Midbrain (tissue), 1 donor: ENCODE measurements at places on chromosomes 2 and 18.
A peak's percentile ranks its signal among the peaks of the same experiment; 100 is the strongest.

DNA sequence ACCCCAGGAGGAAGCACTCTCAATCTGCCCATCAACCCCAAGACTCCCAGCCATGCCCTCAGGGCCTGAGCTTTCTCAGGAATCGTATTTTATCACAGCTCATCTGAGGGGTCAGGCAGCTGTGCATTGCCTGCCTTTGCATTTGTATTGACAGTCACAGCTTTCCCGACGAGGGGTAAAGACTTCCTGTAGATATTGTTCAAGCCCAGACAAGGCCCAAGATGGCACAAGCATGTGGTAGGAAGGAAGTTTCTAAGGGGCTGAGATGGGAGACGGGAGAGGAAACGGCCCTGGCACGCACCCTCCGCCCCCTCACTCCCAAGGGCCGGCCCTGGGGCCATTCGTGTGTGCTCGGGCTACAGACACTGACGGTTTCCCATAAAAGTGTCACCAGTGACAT, 34.2 kb upstream of the PRLH start:
- no peak for DNase-seq

DNA sequence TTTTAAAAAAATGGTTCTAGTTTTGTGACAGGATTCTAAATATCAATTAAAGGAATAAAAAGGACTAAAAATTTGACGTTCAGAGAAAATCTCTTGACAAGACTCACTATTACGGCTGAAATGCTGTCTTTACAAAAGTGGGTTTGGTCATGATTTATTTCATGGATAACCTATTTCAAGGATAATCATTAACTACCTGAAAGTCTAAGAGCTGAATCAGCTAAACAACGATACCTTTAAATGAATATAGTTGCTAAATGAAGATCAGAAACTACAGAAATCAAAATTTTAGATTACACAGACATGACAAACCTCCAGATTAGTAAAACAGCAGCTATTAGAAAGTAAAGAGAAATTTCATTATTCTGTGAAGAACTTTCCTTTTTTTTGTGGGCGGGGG, 35.7 kb downstream of the RTTN start:
- no peak for DNase-seq

DNA sequence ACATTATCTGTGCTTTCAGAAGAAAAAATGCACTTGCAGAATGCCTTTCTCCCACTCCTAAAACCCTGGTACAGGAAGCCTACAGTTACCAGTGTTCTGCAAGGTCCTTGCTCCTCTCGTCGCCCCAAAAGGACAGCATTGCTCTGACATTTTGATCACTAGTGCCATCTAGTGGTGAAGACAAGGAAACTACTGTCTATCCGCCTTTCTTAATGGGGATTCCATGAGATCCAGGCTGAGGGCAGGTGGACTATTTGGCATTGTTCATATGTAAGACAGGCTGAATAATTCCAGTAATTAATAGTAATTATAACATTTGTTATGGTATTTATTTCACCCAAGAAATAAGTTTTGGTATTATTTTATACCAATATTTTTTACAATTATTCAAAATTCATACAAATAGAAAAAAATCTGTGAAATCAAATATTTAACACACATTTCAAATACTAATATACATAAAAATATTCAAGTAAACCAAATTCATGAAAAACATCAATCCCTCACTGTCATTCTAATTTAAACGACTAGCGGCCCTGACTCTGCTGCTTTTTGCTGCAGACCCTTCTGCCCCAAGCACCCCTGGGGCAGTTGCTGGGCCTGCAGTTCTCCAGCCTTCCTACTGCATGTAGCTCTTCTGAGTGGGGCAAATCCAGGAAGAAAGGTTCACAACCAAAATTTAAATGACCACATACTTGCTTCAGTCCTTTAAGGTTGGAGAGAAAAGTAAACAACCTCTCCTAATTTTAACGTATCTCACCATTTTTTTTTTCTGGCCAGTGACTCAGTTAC, 19.0 kb downstream of the TPGS2 start:
- DNase-seq, result peak; percentile 69

DNA sequence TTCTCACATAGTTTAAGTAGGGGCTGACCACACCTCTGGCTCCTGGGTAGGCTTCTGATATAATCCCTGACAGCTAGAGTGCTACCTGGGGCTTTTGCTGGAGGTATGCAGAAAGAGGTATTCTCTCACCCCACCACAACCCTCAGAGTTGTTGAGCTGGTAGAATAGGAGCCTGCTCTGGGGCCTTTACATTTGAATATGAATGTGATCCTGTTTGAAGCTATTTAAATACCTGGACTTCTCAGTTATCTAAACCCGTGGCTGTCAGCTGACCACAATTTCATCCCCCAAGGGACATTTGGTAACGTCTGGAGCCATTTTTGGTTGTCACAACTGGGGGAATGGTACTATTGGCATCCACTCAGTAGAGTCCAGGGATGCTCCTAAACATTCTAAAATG, 669.1 kb downstream of the SATB2 start:
- no peak for DNase-seq

DNA sequence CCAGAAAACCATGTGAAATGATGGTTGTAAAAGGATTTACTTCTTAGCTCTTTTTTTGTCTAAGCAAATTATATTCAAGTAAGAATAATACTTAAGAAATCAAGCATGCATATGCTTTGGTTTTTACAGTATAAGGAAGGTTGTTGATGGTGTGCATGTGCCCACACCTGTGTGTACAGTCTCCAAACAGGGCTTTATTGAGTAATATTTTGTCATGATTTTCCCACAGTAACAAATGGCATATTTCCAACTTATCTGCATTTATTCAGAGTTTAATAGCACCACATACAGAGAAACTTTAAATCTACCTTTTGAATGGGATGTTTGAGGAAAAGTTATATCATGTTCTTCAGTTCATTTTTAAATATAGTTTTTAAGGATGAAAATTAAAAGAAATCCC, 76.5 kb upstream of the DSG1 start:
- no peak for DNase-seq

DNA sequence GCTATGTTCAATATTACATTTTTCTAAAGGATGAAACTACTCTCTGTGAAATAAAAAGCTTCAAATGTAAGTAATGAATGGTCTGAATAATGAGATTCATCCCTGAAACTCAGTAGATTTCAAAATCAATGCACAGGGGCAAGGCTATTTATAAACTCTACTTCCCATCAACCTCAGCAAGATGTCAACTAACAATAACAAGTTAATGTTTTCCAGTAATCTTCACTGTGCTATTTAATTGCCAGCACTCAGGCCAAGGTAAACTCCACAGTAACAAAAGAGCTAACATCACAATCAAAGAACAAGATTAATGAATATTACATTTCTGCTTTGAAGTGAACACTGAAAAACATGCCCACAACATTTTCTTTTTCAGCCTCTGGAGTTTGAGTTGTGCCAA, 144.3 kb upstream of the ZFP36L2 start:
- DNase-seq, result no peak

DNA sequence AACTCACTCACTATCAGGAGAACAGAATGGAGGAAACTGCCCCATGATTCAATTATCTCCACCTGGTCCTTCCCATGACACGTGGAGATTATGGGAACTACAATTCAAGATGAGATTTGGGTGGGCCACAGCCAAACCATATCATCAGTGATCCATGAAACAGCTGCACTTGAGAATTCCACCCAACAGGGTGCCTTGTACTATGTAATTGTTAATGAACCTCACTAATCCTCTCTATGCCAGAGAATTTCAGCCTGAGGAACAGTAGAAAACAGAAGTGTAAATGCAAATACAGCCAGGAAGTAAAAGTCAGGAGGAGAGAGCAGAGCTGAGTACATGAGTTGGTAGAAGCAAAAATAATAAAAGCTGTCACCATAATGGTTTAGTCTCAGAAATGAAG, 261.4 kb downstream of the EPHA4 start:
- no peak for DNase-seq

GRCh38 chr18:54740136-54740846, 88.0 kb upstream of the RAB27B start:
- DNase-seq, result no peak

DNA sequence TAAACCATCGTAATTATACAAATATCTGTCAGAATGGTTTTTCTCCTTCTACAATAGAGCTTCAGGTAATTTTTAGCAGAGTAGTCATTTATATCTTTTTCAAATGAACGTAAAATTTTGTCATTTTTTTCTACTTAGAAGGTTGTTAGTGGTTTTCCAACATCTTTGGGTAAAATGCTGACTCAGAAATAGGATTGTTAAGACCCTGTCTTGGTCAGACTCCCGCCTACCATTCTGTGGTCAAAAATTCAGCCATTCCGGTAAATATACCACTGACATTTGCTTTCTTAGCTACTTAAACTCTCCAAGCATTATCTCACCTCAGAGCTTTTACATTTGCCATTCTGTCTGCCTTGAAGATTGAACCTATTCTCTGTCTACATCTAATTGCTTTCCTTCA, 154.1 kb upstream of the CDH19 start:
- DNase-seq, result no peak

DNA sequence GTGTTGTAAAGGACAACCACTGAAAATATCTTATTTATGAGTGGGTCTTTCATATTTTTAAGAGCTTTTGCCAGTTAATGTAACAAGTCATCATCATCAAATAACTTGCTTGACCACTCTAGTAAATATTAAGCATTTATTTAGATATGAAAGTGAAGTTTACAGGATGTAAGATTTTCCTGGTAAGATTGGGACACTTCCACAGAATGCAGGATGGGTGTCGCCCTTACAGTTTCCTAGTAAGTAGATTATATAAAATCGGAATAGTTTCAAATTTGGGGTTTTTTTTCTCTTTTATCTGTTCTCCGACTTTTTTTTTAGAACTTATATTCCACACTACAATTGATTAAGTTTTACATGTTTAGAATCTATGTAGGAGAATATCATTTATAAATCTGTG, 14.8 kb upstream of the SLC40A1 start:
- no peak for DNase-seq

DNA sequence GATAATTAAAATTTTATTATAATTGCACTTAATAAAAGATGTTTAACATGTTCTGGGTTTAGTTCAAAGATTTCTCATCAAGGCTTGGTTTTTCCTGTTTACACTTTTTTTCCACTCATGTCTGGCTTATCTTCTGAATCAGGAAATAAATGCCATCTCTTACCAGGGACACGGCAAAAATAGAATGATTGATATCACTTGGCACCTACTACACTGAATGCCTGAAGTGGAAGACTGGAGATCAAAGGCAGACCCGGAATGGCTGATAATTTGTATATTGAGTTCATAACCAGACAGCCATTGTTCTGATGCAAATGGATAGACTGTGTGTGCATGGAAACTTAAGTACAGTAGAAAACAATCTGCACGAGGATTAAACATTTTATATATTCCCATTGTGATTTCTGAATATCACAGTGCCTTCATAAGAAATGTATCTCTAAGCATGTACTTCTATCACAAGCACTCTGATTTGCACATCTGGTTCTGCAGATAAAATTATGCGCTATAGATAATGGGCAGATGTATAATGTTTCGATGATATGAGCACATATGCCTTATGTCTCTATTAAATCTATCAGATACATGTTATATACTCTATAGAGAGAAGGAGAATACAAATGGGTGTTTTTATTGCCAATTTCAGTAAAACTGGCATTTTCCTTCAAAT, 304.8 kb downstream of the RND3 start:
- DNase-seq, result no peak

- DNase-seq, result no peak
Measured at GRCh38 chr2:185335879-185336278, 402.7 kb upstream of the FSIP2 start.

- DNase-seq, result peak; percentile 63
Measured at GRCh38 chr2:70647873-70648481, 94.4 kb upstream of the TGFA start.

GRCh38 chr2:42854207-42854818, 61.9 kb upstream of the HAAO start:
- DNase-seq, result no peak

GRCh38 chr18:13513021-13513420, 213.3 kb downstream of the FAM210A start:
- no peak for DNase-seq

- DNase-seq, result no peak
Measured at GRCh38 chr2:177989029-177989885, 83.3 kb downstream of the PDE11A start.

DNA sequence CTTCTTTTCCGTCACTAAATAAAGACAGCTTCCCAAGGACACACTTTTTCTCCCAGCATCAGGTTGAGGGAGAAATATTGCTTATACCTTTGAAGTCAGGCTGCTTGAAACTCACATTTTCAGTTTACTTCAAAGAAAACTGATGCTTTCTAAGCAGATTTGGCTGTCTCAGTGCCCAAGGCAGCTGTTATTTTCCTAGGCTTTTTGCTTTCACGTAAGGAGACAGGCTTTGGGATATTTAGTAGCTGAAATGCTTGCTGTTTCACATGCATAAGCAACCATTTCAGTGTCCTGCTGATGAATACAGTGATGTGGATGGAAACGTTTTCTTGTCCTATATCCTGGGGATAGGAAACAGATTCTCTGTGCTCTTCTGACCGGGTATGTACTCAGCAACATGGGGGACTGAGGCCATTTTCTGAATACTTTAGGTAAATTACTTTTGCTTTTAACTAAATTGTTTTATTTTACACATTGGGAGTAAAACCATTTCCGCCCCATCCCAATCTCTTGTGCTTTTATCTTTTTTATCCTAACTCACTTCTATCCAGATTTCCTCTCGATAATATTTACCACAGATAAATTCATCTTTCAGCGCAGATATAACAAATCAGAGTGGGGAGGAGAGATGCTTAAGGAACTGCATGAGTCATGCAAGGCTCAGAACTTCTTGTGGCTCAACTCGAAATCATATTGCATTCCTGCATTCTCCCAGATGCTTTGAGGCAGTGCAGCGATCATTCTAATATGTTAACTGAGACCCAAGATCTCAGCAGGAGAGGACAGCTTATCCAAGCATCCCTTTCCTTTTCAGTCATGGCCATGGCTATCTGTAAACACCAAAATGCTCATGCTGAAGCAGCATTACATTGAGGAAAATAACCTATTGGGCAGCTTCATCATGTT, 22.2 kb downstream of the GALR1 start:
- no peak for DNase-seq

GRCh38 chr2:200475795-200476194, 34.1 kb downstream of the KCTD18 start:
- DNase-seq, result no peak
